NCI-H1436 treated with DMSO at 0.1 percent for 48 hours (cell line): ENCODE measurements at places on chromosomes 5 and 9.

DNA sequence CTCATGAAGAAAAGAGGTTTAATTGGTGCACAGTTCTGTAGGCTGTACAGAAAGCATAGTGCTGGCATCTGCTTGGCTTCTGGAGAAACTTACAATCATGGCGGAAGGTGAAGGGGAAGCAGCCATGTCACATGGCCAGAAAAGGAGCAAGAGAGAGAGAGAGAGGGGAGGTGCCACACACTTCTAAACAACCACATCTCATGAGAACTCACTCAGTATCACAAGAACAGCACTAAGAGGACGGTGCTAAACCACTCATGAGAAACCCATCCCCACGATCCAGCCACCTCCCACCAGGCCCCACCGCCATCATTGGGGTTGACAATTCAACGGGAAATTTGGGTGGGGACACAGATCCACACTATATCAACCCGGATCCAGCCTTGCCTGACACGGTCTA lies 28.8 kb upstream of the IER5L start:
- no peak for DNase-seq

- no peak for DNase-seq
Measured at GRCh38 chr5:149852641-149853330, 91.8 kb downstream of the PDE6A start.

GRCh38 chr5:119537704-119538103 lies 85.4 kb downstream of the HSD17B4 start:
- no peak for DNase-seq

DNA sequence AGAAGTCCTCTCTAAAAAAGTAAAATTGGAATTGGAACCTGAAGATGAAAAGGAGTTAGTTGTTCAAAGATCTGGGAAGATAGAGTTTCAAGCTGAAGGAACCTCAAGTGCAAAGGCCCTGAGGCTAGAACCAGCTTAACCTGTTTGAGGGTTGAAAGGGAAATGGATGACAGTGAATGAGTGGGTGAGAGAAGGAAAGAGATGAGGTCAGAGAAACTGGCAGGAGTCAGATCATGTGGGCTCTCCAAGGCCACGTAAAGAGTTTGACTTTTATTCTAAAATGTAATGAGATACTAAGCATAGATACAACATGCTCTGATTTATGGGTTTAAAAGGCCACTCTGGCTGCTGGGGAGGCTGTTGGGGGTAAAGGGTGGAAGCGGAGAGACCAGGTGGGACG lies 2.5 kb upstream of the RAD23B start:
- no peak for DNase-seq

DNA sequence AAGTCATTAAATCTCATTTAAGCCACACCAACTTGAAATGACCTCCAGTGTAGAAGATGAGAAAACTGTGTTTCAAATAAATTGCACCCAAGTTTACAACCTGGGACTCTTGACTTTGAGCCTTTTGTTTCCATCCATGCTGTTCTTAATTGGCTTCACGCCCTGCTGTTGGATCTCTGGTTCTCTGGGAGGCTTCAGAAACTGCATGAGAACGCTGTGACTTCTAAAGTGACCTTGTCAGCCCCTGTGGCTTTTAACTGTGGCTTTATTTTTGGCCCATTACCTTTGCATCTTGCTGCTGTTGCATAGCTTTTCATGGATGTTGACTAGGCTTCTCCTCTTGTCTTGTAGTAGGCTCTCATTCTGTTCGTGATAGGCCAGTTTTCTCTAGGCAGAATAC lies 29.3 kb downstream of the TNFAIP8 start:
- no peak for DNase-seq

GRCh38 chr5:14062178-14062577 lies 81.0 kb upstream of the TRIO start:
- DNase-seq = no peak

- DNase-seq = no peak
Measured at GRCh38 chr5:63687854-63688516, 274.3 kb downstream of the HTR1A start.

- no peak for DNase-seq
Measured at GRCh38 chr5:156716591-156717380, 133.3 kb upstream of the PPP1R2B start.

DNA sequence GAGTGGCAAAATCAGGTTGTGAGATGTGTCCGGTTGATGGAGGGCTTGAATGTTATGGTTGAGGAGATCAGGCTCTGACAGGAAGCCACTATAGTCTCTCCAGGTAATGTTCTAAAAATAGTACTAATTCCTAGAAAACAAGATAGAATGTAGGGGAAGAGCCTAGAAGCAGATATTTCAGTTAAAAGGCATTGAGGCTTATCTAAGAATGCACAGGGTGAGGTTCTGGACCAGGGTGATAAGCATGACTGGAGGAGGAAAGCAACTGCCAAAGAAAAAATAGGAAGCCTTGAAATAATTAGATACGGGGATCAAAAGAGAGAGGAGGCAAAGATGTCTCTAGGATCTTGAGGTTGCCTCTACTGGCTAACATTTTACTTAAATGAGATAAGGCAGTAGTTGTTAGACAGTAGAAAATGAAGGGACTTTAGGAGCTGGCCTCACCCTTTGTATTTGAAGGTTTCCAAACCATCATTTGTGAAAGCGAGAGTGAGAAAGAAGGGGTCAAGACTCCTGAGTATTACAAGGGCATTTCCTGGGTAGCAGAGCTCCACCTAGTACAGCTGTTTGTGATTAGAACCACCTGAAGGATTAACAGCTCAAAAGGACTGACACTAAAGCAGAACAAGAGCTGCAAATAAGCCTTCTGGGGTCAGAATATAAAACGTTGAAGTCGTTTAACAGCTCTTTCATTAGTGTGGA lies 15.4 kb upstream of the ARL15 start:
- DNase-seq = no peak

- DNase-seq = no peak
Measured at GRCh38 chr5:10396552-10396951, 43.1 kb downstream of the MARCHF6 start.
